ENCODE measurements at places on chromosomes 12 and 14. TPM values are rescaled to one million over a fixed set of nuclear protein-coding genes. Genes with fewer than 3 reads are reported as not detected.

The ADGRD1 gene
- 2.3 TPM for total RNA-seq

The ATF1 gene
- total RNA-seq: 9.6 TPM

The NGDN gene
- 92.7 TPM for total RNA-seq

The C12orf60 gene
- 0.10 TPM for total RNA-seq

The SYNDIG1L gene
- not detected for total RNA-seq

The COX8C gene
- not detected for total RNA-seq

The KRT78 gene
- not detected for total RNA-seq

The PTHLH gene
- not detected for total RNA-seq

The TMPRSS12 gene
- not detected for total RNA-seq

The PIWIL1 gene
- total RNA-seq: not detected
